Glomerular endothelial cell (primary cell): ENCODE measurements at places on chromosomes 12 and 14. TPM values are rescaled to one million over a fixed set of nuclear protein-coding genes. Genes with fewer than 3 reads are reported as not detected.

DNA sequence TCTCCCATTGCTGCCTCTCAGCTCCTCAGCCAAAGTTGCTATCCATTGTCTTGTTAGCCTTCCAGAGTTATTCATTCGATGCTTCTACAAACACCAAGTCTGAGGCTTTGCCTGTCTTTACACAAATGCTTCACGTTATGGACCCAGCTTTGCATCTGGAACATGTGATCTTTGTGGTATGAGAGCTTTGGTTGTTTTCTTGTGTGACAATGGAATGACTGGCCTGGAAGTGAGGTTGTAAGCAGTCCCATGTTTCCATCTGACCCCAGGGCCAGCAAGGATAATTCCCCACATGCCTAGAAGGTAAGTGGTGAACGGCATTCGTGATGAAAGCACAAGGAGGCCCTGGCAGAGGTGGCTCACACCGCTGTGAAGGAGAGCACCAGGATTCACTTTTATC lies 866.7 kb upstream of the TMEM132C start:
- no peak for DNase-seq

GRCh38 chr12:93366422-93366821 lies 11.3 kb upstream of the NUDT4 start:
- no peak for DNase-seq

SNX6 gene
- total RNA-seq = 161 and 256 TPM in 2 replicates

PPP1R1A gene
- total RNA-seq = 0.15 TPM in 1 of 2 replicates, not detected in the other

AKAP6 gene
- total RNA-seq = 0.29 and 1.1 TPM in 2 replicates

- no peak for DNase-seq
Observed at GRCh38 chr12:21499765-21500164, 1.7 kb downstream of the RECQL start.

DNA sequence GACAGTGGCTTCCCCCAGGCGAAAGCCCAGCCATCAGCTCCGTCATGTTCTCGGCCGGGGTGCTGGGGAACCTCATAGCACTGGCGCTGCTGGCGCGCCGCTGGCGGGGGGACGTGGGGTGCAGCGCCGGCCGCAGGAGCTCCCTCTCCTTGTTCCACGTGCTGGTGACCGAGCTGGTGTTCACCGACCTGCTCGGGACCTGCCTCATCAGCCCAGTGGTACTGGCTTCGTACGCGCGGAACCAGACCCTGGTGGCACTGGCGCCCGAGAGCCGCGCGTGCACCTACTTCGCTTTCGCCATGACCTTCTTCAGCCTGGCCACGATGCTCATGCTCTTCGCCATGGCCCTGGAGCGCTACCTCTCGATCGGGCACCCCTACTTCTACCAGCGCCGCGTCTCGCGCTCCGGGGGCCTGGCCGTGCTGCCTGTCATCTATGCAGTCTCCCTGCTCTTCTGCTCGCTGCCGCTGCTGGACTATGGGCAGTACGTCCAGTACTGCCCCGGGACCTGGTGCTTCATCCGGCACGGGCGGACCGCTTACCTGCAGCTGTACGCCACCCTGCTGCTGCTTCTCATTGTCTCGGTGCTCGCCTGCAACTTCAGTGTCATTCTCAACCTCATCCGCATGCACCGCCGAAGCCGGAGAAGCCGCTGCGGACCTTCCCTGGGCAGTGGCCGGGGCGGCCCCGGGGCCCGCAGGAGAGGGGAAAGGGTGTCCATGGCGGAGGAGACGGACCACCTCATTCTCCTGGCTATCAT lies 663 bp downstream of the PTGER2 start:
- DNase-seq = no peak

DNA sequence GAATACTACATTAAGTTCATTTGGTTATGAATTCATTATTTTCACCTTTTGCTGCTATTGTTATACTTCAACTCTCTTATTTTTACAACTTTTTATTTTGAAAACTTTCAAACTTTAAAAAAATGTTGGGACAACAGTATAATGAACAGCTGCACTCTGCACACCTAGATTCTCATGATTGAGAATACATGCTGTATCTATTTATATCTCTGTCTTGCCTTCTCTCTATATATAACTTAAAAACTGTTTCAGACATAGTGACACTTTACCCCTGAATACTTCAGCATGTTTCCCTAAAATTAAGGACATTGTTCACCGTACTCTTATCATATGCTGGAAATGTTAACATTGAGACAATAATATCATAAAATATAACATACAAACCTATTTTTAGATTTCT lies 237.1 kb downstream of the GPHN start:
- DNase-seq = no peak

DNA sequence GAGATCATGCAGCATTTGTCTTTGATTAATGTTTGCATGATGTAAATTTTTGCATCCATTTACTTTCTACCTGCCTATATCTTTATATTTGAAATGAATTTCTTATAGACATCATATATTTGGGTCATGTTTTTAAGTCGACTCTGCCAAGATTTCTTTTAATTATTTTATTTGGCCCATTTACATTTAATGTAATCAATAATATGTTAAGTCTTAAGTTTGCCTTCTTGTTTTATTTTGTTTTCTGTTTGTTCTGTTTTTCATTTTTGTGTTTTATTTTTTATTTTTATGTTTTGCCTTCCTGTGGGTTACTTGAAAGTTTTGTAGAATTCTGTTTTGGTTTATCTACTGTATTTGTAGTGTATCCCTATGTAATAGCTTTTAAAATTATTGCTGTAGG lies 33.2 kb upstream of the GUCY2C start:
- no peak for DNase-seq

DNA sequence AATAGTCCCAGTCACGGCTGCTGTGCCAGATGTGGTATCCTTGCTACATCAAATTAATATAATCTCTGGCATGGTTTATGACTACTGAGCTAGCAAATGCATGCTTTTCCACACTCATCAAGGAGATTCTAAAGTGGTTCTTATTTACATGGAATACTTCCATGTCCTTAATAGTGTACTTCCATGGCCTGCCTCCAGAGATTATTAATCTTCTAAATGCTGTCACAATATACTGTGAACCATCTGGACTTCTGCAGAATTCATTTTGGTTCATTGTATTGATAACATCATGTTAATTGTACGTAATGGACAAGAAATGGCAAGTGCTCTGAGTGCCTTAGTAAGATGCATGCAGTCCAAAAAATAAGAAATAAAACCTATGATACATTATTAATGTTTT lies 230.8 kb downstream of the NUAK1 start:
- no peak for DNase-seq

TSPAN11 gene
- total RNA-seq = 31.1 and 38.7 TPM in 2 replicates

PTPN21 gene
- total RNA-seq = 11.1 and 14.7 TPM in 2 replicates

OR6C65 gene
- not detected in 2 replicates for total RNA-seq

DNA sequence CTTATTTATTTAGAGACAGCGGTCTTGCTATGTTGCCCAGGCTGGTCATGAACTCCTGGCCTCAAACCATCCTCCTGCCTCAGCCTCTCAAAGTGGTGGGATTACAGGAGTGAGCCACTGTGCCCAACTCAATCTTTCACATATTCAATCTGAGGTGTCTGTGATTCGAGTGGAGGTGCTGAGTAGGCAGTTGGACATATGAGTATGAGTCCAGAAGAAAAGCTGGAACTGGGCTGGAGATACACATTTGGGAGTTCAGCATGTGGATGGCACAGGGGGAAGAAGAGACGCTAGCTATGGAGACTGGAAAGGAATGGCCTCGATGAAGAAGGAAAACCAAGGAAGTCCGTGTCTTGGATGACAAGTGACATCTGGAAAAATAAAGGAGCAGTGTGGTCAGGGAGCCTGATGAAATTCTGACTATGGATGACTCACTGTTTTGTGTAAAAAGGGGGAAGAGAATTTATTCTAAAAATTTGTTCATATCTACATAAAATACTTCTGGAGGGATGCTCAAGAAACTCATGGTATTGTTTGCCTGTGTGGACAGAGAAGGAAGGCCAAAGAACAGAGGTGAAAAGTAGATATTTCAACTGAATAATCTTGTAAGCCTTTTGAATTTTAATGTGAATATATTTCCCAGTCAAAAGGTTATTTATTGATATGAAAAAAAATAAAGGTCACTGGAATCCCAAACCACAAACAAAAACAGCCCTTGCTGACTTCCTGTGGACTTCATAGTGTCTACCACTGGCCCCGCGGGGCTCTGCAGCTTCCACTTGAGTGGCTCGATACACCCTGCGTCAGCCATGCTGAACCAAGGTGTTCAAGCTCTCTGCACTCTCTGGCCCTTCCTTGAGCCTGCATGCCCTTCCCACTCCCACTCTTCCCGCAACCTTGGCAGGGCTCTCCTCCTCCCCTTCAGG lies 8.9 kb upstream of the LTA4H start:
- no peak for DNase-seq

GRCh38 chr12:114697741-114698565 lies 14.0 kb upstream of the TBX3 start:
- DNase-seq = no peak

CLEC2A gene
- total RNA-seq = not detected in 2 replicates

GRCh38 chr12:67042697-67043131 lies 226.4 kb upstream of the CAND1 start:
- no peak for DNase-seq

- DNase-seq = no peak
Observed at GRCh38 chr12:57521525-57522010, 1.1 kb upstream of the MBD6 start.

DNA sequence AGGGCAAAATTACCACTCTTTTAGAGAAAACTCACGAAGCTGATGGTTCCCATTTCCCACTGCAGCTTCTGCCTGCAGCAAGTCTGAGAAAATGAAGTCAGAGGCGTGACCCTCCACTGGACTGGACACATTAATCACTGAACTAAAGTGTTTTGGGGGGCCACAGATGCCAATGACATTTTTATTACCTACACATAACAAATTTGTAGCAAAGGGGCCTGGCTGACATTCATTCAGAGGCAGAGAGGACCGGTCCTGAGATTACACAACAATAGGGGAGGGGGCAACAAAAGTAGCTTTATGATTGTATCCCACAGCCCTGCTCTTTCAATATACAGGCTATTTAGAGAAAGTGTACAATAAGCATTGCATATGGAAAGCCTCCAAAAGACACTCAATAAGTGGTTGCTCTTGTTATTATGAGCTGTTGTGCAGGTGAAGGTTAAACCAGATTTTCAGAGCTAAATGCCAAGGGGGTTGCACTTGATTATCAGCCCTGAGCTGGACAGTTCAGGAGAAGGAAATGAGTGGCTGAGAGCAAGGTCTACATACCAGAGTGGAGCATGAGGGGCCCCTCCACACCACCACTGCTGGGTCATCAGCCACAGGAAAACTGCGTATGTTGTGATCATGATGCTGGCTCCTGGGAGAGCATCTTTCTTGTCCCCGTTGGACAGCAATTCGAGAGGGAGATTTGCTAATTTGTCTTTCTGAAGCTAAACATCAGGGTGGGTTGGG lies 41.5 kb upstream of the CCDC60 start:
- DNase-seq = no peak

DNA sequence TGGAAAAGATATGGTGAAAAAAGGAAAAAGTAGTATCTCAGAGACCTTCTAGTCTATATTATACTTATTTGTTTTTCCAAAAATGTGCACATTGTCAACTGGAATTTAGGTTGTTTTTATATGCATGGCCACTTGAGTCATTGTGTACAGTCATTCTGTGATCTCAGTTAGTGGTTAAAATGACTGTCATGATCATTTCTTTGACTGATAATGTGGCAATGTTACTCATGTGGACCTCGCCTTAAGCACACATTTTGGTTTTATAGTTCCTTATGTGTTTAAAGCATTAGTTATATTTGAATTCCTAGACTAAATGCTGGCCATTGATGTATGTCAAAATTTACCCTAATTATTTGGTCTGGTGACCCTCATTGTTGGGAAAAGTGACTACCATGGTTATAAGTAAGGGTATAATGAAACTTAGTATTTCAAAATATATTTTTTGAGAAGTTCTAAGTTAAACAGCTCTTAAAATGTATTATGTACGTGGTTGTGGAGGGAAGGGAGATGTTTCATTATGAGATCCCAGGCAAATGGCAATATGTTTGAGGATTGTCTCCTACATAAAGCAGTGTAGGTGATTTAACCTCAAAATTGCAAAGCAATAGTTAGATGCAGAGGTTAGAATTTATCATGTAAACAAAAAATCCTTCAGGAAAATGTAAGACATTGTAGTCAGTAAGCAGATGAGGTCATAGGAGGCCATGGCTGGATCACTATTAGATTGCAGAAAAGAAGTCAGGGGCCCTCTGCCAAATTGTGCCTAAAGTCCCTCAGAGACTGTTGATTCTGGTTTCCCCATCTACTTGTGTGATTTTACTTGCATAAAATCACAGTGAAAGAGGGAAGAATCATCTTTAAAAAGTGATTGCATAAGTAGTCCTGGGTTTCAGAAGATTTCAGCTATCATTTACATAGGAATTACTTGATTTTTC lies 17.5 kb downstream of the PNMA1 start:
- DNase-seq = no peak

- DNase-seq = no peak
Observed at GRCh38 chr14:73263606-73264005, 26.3 kb downstream of the PAPLN start.

GRCh38 chr12:115232455-115233156 lies 548.6 kb upstream of the TBX3 start:
- DNase-seq = no peak

GRCh38 chr14:68741839-68742470 lies 50.9 kb downstream of the ZFP36L1 start:
- no peak for DNase-seq

GRCh38 chr12:29396774-29397173 lies 15.8 kb upstream of the ERGIC2 start:
- DNase-seq = no peak

GRCh38 chr14:102544046-102544746 lies 34.6 kb upstream of the ANKRD9 start:
- no peak for DNase-seq

- no peak for DNase-seq
Observed at GRCh38 chr12:40646456-40646855, 45.8 kb upstream of the CNTN1 start.

- DNase-seq = no peak
Observed at GRCh38 chr12:102496591-102496990, 16.2 kb upstream of the IGF1 start.

DNA sequence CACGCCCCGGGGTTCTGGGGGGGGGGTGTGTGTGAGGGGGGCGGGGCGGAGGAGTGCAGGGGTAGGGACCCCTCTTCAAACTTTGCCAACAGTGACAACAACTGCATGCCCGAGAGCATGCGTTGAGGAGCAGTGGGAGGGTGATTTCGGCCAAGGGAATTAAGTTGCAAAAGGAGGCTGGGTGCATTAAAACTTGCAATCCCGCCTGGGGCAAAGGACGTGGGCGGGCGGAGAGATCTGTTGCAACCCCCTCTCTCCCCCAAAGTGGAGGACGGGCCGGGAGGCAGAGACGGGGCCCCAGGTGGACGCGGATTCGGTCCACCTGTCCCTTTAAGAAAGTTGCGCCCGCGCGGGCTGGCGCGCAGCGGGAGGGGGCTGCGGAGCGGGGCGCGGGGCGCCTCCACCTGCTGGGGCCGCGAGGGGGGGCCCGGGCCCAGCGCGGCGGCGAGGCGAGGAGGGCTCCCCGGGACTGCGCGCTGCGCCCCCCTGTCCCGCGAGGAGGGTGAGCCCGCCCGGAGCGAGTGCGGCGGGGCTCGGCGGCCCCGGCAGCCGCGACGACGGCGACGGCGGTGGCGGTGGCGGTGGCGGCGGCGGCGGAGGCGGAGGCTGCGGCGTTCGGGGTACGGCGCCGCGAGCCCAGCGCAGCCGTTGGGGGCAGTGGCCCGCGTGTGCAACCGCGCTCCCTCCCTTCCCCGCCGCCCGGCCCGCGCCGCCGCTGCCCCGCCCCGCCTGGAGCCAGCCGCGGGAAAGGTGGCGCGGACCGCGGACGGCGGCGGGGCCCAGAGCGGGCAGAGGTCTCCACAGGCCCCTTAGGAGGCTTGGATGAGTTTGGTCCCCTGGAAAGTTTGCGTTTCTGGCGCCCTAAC lies 530 bp upstream of the FOXN4 start:
- no peak for DNase-seq
